ENCODE measurements at places on chromosomes 7 and 10. TPM values are rescaled to one million over a fixed set of nuclear protein-coding genes. Genes with fewer than 3 reads are reported as not detected.

DNA sequence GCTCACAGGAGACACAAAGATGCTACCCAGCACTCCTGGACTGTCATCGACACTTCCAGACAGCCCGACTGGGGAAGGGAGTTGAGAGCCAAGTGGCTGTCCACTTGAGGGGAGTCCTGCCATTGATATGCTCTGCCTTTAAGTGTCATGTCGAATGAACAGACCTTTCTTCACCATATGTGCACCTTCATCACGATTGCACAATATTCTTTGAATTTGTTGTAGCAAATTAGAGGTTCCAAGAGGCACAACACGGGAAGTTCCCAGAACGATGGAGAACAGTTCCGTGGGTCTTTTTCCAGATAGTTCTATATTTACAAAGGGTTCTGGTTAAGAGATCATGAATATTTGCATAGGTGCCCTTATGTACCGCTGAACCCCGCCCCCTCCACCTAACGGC lies 16.0 kb downstream of the SLC18A2 start:
- H3K4me1 ChIP-seq: peaks cover 5% of the 10 kb centered on the region

Gene GDF2
- total RNA-seq: not detected

Gene TMEM184A
- total RNA-seq: 0.14 TPM

- H3K4me1 ChIP-seq: no peaks in the 10 kb centered on the region
- H3K36me3 ChIP-seq: no peaks in the 10 kb centered on the region
- H3K27me3 ChIP-seq: no peaks in the 10 kb centered on the region
- no peak overlapping the region for H3K4me3 ChIP-seq
- DNase-seq: no peak
These were observed 22.9 kb upstream of the IFIT2 start for GRCh38 chr10:89278900-89279392.

DNA sequence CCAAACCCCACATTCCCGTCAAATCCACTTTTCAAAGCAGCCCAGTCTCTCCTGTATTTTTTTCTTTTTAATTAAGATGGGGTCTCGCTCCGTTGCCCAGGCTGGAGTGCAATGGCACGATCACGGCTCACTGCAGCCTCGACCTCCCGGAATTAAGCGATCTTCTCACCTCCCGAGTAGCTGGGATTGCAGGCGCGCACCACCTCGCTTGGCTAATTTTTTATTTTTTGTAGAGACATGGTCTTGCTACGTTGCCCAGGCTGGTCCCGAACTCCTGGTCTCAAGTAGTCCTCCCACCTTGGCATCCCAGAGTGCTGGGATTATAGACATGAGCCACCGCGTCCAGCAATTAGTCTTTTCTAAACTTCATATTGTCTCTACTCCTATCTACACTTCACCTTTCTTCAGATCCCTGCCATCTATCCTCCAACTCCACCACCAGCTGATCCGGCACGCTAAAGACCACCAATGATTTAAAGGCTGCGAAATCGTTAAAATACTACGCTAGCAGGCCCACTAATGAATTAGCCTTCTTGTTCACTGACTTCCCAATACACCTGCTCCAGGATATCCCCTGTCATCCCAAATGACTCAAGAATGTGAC lies 525 bp upstream of the CHUK start:
- DNase-seq: no peak
- peak overlapping the region; percentile 89 for H3K27ac ChIP-seq
- H3K27me3 ChIP-seq: no peaks in the 10 kb centered on the region
- H3K4me3 ChIP-seq: peak overlapping the region; percentile 92
- H3K4me1 ChIP-seq: peaks cover 24% of the 10 kb centered on the region

GRCh38 chr7:37009125-37009675 lies 284.9 kb upstream of the AOAH start:
- peaks cover 1% of the 10 kb centered on the region for H3K4me1 ChIP-seq
- H3K27ac ChIP-seq: no peak overlapping the region
- H3K36me3 ChIP-seq: peaks cover 26% of the 10 kb centered on the region
- no peak for DNase-seq
- H3K4me3 ChIP-seq: no peak overlapping the region

DNA sequence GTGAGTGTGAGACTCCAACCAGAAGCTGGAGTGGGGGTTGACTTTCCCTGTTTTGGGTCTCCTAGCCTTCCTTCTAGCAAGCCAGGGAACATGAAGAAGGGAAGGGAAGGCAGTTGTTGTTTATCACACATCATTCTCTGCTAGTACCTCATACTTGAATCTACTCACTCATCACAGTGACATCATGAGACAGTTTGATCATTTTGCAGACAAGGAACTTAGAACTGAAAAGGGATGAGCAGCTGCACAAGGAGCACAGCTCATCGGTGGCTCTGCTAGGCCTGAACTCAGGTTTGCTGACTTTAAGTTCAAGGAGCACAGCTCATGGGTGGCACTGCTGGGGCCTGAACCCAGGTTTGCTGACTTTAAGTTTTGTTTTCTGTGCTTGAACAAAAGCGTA lies 19.2 kb downstream of the PRXL2A start:
- peaks cover 18% of the 10 kb centered on the region for H3K36me3 ChIP-seq
- no peak overlapping the region for H3K4me3 ChIP-seq
- no peaks in the 10 kb centered on the region for H3K4me1 ChIP-seq

GRCh38 chr10:18087355-18087754 lies 52.9 kb upstream of the CACNB2 start:
- H3K36me3 ChIP-seq: no peaks in the 10 kb centered on the region
- H3K27ac ChIP-seq: no peak overlapping the region
- H3K27me3 ChIP-seq: peaks cover 5% of the 10 kb centered on the region
- no peak overlapping the region for H3K4me3 ChIP-seq
- DNase-seq: no peak
- no peaks in the 10 kb centered on the region for H3K4me1 ChIP-seq

DNA sequence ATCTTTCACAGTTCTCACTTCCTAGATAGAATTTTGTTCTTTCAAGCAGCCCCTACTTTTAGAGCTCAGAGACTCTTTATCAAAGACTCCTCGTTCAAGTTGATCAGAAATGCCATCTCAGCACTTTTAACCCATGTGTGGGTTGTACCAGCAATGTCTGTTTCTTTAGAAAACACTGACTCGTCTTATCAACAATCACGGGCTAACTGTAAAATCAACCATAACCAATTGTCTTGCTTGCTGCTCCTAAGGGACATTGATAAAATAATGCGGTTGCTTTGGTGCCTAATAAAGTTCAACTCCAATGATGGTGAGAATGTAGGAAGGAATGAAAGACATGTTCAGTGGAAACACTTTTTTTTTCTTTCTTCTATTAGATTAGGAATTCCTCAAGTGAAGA lies 12.9 kb upstream of the CDK6 start:
- H3K4me3 ChIP-seq: no peak overlapping the region
- H3K36me3 ChIP-seq: no peaks in the 10 kb centered on the region
- H3K27me3 ChIP-seq: peaks cover 8% of the 10 kb centered on the region
- peaks cover 6% of the 10 kb centered on the region for H3K4me1 ChIP-seq
- no peak for DNase-seq
- no peak overlapping the region for H3K27ac ChIP-seq

GRCh38 chr7:94284104-94284503 lies 110.6 kb upstream of the COL1A2 start:
- H3K4me1 ChIP-seq: no peaks in the 10 kb centered on the region
- no peak for DNase-seq
- no peaks in the 10 kb centered on the region for H3K36me3 ChIP-seq
- H3K4me3 ChIP-seq: no peak overlapping the region

- DNase-seq: no peak
- H3K27me3 ChIP-seq: no peaks in the 10 kb centered on the region
- no peak overlapping the region for H3K27ac ChIP-seq
- no peaks in the 10 kb centered on the region for H3K4me1 ChIP-seq
These were observed 86.4 kb upstream of the KIF5B start for GRCh38 chr10:32142646-32143045.

DNA sequence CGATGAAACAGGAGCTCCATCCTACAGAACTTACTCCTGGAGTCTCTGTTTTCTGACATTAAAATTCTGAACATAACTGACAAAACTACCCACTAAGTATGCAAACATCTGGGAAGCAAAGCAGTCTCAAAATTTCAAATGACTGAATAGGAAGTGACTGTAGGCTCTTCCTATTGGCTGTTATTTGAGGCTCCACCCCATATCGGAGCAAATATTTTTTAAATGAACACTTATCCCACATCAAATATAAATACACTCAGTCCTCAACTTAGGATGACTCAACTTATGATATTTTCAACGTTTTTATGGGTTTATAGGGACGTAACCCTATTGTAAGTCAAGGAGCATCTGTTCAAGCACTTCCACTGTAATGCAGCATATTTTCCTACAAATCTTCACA lies 8.8 kb downstream of the HSPA12A start:
- DNase-seq: no peak
- peaks cover 2% of the 10 kb centered on the region for H3K36me3 ChIP-seq
- H3K27me3 ChIP-seq: peaks cover 92% of the 10 kb centered on the region
- no peak overlapping the region for H3K4me3 ChIP-seq
- H3K27ac ChIP-seq: no peak overlapping the region

- H3K4me3 ChIP-seq: no peak overlapping the region
- no peaks in the 10 kb centered on the region for H3K36me3 ChIP-seq
- H3K4me1 ChIP-seq: no peaks in the 10 kb centered on the region
- no peak overlapping the region for H3K27ac ChIP-seq
- no peak for DNase-seq
These were observed 6.4 kb upstream of the CYTH3 start for GRCh38 chr7:6278749-6279310.

Gene SERPINE1
- 0.27 TPM for total RNA-seq

DNA sequence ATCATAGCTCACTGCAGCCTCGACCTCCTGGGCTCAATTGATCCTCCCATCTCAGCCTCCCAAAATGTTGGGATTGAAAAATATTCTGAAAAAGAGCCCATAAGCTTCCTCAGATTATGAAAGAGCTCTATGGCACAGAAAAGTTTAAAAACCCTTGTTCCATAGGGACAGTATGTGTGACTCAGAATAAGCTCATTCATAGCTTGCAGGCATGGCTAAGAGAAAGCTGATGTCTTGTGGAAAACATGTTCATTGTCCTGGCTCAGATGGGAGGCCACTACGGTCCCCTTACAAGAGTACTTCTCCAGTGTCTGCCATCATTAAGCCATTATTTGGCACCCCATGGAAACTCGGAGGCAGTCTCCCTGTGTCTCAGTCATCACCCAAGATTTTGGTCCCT lies 64.0 kb downstream of the CCDC3 start:
- peaks cover 11% of the 10 kb centered on the region for H3K27me3 ChIP-seq
- no peak for DNase-seq
- no peak overlapping the region for H3K27ac ChIP-seq
- no peak overlapping the region for H3K4me3 ChIP-seq

DNA sequence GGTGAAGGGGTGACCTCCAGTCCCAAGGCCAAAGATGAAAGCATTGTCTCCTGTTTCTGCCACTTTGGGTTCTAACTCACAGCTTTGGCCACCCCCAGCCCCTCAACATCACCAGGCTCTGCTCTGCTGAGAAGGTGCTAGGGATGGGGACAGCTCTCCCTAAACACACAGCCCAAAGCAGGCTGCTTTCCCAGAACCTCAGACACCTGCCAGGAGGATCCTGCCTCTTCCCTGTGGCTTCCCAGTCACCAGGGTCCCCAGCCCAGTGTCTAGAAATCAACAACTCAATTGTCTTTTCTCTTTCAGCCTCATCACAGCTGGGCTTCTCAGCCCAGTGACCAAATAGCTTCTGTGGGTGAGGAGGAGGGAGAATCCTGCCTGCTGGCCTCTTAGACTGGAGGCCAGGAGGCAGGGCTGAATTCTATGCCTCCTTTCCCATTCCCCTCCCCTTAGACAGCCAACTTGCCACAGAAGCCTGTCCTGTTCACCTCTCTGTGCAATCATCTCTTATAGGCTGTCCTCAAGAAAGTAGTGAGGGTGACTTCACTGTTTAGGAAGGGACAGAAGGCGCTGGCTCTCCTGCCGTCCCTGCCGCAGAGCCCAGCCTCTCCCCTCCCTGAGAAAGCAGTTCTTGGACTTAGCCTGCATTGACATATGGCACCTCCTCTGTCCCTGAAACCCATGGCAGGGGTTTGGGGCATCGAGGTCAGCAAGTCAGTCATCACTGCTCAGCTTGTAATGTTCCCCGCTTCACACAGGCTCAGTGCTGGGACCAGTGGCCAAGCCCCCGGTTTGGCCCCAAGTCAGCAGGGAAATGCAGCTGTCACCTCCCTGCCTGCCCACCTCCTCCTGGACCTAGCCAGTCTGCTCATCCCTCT lies 3.7 kb downstream of the FGF8 start:
- DNase-seq: no peak
- H3K4me1 ChIP-seq: peaks cover 14% of the 10 kb centered on the region
- H3K27me3 ChIP-seq: peaks cover 60% of the 10 kb centered on the region
- H3K36me3 ChIP-seq: peaks cover 2% of the 10 kb centered on the region
- H3K27ac ChIP-seq: no peak overlapping the region
- H3K4me3 ChIP-seq: no peak overlapping the region

Gene NUTM2E
- total RNA-seq: not detected

Gene SPDYE2
- not detected for total RNA-seq

DNA sequence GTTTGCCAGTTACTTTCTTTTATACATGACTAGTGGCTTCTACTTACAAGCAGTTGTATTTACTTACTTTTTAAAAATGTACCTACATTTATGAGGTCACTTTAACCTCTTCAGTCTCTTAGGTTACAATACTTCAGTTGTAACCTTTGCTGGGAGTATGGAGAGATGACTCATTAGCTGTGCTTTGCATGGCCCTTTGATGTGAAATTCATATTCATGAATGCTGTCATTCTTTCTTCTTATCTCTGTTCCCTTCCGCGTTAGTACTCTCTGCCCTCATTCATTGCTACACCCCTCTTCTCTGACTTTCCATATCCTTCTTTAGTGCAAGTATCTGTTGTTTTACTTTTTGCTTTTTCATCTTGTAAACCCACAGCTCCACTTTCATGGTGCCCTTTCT lies 164.3 kb downstream of the BMPER start:
- no peaks in the 10 kb centered on the region for H3K27me3 ChIP-seq
- no peak overlapping the region for H3K27ac ChIP-seq
- no peak overlapping the region for H3K4me3 ChIP-seq
- DNase-seq: no peak

Gene GDF10
- total RNA-seq: 4.1 TPM

Gene MAT1A
- total RNA-seq: not detected

- DNase-seq: no peak
- peaks cover 6% of the 10 kb centered on the region for H3K4me1 ChIP-seq
- no peak overlapping the region for H3K4me3 ChIP-seq
- no peak overlapping the region for H3K27ac ChIP-seq
These were observed 315.2 kb upstream of the ZNF32 start for GRCh38 chr10:43963793-43964425.

Measured in activated naive CD8-positive, alpha-beta T cell treated with anti-CD3 and anti-CD28 coated beads for 36 hours (primary cell).